GM04504 (cell line): ENCODE measurements at places on chromosomes 12 and 14.

DNA sequence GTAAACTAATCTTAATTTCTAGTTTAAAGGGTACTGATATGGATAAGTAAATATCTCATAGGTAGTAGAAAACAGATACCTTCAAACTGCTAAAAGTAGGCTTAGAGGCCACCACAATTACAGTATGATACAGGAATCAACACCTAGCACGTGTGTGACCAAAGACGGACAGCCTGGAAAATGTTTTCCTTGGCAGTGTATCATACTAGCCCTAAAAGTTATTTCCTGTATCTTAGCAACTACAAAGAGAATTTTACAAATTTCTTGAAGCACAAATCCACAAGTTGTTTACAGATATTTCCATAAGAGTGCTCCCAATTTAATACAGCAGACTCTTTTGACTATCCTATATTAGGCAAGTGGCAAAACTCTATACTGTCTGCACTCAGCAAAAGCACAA lies 106.0 kb downstream of the ITPR2 start:
- DNase-seq, result no peak

DNA sequence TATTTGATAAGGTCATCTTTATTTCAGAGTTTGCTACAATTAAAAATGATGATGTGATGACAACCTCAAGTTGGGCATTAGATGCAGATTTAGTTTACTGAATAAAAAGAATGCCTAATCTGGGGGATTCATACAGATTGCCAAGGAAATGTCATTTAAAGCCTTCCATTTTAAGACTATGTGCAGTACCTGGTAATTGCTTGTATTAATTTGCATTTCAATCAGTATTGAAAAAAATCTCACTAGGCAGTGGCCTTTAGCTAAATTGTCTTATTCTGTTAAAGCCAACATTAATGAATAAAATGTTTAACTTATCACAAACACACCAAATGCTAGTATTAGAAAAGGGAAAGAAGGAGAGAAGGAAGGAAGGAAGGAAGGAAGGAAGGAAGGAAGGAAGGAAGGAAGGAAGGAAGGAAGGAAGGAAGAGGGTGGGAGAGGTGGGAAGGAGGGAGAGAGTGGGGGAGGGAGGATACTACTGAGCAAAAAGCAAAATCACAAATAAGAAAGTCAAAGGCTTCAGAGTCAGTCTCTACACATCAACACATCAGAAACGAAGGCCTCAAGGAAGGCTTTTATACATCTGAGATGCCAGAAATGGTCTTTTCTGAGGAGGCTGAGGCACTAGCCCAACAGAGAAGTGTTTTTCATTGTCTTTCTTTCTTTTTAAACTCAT lies 271.1 kb upstream of the CLEC14A start:
- DNase-seq, result no peak

GRCh38 chr12:64737539-64737938 lies 21.7 kb downstream of the GNS start:
- no peak for DNase-seq

DNA sequence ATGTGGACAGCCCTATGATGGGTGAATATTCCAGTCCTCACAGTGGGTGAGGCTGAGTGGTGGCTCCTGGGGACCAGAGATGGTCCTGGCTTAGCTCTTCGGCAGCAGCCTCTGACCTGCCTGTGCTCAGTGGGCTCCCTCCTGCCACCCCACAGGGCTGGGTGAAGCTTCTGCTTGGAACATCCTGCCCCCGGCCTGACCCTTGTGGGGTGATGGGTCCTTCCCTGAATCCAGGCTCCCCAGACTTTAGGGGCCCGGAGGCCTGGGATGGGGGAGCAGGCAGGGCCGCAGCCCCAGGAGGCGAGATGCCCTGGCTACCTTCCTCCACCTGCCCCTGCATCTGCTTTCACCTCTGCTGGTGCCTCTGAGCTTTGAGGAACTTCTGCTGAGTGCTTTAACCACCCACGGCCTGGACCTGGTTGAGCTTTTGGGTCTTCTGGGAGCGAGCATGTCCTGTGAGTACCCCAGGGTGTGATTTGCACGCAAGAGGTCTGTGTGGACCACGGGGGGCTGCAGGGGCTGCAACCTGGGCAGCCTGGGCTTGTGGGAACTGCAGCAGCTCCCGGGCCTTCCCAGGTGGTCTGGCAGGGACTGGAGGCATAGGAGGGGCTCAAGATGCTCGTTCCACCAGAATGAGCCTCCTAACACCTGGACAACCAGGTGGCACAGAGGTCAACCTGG lies 159.5 kb downstream of the KIF26A start:
- DNase-seq, result no peak

- no peak for DNase-seq
These were observed 83.8 kb downstream of the TTC8 start for GRCh38 chr14:88908216-88908615.

- peak; percentile 95 for DNase-seq
These were observed 303.5 kb downstream of the EGLN3 start for GRCh38 chr14:33647385-33647786.

DNA sequence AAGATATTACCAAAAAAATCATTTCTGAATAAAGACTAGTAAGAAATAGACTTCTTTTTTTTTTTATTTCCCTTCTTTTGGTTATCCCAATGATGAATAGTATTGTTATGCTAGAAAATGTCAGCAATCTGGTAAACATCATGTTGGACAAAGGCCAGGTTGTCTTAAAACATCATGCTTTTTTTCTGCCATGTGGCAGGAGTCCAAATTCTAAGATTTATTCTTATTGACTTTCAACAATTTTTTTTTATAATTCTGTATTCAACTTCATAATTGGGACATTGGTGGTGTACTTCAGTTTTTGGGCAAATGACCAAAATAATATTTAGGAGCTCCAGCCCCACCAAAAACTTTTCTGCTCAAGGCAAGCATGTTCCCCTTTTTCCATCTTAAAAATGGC lies 10.5 kb downstream of the DCN start:
- DNase-seq, result no peak

DNA sequence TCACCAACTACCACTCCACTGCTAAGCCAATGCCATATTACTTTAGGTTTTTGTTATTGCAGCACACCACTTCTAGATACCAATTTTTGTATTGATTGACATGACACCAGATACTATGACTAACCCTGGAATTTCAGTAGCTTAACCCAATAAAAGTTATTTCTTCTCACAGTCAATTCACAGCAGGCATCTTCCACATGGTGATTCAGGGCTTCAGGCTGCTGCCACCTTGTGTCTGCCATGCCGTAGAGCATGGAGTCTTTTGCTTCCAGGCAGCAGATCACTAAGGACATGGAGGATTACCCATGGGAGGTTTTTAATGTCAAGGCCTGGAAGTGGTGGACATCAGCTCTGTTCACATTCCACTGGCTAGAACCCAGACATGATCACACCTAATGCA lies 56.4 kb upstream of the LTA4H start:
- no peak for DNase-seq

GRCh38 chr14:99718811-99719192 lies 34.7 kb downstream of the CYP46A1 start:
- DNase-seq, result no peak

DNA sequence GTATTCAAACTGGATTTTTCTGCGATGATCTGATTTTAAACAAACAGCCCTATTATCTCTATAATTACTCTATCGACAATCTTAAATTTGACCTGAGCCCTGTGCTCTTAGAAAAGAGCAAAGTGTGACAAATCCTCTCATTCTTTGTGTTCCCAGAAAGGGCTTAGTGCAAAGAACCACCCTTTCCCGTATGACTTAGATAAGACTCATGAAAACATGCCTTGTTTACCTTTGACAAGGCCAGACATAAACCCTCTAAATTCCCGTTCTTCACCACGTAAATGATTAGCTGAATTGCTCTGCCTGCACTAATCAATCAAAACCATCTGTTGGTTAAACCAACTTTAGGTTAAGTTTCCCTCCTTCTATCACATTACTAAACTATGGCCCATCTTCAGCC lies 285.7 kb upstream of the SEL1L start:
- no peak for DNase-seq

- DNase-seq, result no peak
These were observed 136.6 kb upstream of the OVCH1 start for GRCh38 chr12:29634057-29634456.

GRCh38 chr12:77861317-77861716 lies 30.6 kb downstream of the NAV3 start:
- DNase-seq, result no peak

GRCh38 chr14:51474854-51475253 lies 176.9 kb upstream of the FRMD6 start:
- no peak for DNase-seq

GRCh38 chr14:76752744-76753143 lies 8.5 kb upstream of the VASH1 start:
- DNase-seq, result no peak

DNA sequence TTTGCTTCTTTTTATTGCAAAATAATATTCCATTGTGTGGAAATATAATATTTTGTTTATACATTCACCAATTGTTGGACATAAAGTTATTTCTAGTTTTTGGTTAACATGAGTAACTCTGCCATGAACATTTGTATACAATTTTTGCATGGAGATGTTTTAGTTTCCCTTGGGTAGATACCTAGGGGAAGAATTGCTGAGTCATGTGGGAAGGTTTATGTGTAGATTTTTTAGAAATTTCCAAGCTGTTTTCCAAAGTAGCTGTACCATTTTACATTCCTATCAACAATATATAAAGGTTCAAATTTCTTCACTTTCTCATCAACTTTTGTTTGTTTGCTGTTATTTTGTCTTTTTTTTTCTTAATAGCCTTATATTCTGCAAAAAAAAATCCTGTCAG lies 664.7 kb upstream of the FBXO33 start:
- DNase-seq, result no peak

- DNase-seq, result no peak
These were observed 53.6 kb downstream of the R3HDM2 start for GRCh38 chr12:57377103-57377840.

DNA sequence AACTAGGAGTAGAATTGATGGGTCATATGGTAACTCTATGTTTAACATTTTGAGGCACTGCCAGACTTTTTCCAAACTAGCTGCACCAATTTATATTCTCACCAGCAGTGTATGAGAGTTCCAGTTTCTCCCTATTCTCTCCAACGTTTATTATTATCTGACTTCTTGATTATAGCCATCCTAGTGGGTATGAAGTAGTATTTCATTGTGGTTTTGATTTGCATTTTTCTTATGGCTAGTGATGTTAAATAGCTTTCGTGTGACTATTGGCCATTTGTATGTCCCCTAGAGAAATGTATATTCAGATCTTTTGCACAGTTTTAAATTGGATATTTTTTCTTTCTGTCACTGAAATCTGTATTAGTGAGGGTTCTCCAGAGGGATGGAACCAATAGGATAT lies 37.8 kb downstream of the HELB start:
- DNase-seq, result no peak

DNA sequence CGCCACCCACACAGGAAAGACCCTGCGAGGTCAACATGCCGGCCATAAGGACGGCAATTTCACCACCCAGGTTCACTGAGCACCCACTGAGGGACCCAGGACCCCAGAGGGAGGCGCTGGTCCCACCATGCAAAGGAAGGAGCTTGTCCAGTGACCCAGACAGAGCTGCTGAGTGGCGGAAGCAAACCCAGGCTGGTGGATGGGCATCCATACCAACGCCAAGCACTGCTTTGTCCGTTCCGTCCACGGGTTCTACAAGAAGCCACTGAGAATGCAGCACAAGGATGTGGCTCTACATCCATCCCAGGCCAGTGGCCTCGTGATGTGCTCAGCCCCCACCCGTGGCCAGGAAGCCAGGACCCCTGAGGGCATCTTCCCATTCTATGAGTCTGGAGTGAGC lies 23.8 kb upstream of the GOLGA3 start:
- DNase-seq, result no peak

DNA sequence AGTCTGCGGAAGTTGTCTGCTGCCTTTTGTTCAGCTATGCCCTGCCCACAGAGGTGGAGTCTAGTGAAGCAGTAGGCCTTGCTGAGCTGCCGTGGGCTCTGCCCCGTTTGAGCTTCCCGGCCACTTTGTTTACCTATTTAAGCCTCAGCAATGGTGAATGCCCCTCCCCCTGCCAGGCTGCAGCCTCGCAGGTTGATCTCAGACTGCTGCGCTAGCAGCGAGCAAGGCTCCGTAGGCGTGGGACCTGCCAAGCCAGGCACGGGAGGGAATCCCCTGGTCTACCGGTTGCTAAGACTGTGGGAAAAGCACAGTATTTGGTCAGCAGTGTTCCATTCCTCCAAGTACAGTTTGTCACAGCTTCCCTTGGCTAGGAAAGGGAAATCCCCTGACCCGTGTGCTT lies 143.6 kb downstream of the DYRK2 start:
- no peak for DNase-seq

GRCh38 chr12:103965590-103966504 lies at the start of gene TDG:
Gene TDG, plus strand, starts transcription at chr12:103965872. Its CDS starts 166 bp downstream, at chr12:103966038.
- peak; percentile 97 for DNase-seq

DNA sequence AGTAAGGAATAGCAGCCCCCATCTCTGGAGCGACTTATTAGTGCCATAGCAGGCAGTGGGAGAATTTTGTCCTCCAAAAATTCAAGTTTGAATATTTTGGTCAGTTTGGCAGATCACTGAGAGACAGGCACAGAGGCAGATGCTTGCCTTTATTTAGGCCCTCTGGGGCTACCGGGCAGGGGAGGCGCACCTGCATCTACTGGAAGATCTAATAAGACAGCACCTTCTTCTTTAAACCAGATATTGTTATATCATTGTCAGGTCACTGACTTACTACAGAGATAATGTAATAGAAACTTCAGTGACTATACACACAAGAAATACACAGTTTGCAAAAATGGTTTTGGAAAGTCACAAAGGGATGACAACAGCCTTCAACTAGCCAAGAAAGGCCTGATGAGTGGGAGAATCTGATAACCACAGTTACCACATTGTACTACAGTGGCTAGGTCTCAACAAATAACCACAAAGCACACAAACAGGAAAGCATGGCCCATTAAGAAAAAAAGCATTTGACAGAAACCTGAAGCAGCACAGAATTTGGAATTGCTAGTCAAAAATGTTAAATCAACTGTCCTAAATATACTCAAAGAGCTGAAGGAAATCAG lies 56.8 kb downstream of the CDK17 start:
- DNase-seq, result no peak

DNA sequence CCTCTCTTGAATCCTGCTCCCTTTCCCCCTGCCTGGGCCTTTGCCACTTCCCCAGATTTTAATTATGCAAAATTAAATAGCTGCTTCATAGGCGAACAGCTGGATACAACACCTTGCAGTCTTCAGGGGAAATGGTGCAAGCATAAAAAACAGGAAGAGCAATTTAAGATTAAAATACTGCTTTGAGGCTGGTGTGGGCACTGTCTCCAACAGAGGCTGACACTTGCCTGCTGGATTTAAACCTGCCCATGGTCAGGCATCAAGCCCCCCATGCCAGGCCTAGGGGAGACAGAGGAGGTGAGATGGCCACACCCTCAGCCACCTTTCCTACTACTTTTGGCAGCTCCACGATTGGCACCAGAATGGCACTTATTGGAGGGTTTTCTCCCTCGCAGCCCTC lies 110.1 kb upstream of the DIO3 start:
- no peak for DNase-seq

GRCh38 chr12:47276621-47277309 lies 197.0 kb upstream of the AMIGO2 start:
- DNase-seq, result peak; percentile 17

- no peak for DNase-seq
These were observed 55.7 kb downstream of the NINJ2 start for GRCh38 chr12:607541-608001.
